ENCODE measurements at places on chromosomes 16 and 17.

- DNase-seq = no peak
Measured at GRCh38 chr16:84599521-84600202, 18.2 kb downstream of the COTL1 start.

GRCh38 chr16:80846680-80847079 lies 42.3 kb upstream of the CDYL2 start:
- no peak for DNase-seq

DNA sequence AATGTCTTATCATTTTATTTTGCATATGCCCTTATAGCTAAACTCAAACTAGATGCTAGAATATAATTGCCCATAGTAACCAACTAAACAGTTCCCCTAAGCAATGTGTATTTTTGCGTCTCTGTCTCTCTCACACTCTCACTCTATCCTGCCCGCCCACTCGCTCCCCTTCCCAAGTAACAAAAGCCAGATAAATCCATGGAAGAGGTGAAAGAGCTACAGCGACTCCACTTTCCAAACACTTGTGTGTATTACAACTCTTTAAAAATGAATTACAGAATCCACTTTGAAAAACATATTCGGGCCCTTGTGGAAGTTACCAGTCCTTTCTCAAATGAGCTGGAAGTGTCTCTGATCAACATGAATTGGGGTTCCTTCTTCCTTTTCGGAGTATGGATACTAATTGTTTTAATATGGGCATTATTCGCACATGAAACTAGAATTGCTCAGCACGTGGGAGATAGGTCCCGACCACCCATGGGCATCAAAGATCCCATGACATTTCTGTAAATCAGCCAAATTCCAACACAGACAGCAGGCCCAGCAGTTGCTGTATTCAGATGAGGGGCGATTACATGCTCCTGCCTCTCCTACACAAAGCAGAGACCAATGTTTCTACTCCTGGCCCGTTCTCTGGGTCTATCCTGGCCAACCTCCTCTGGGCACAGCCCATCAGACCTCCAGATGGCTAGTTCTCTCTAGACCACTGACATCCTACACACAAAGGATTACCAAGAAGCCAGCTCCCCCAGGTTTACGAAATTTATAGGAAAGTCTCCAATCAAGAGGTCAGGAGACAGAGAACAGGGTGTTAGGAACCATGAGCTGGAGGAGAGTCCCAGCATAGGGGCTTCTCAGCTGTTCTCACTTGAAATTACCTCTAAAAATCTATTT lies 121.5 kb downstream of the ZFHX3 start:
- peak; percentile 7 for DNase-seq

GRCh38 chr17:50261051-50261915 lies 13.0 kb upstream of the TMEM92 start:
- DNase-seq = peak; percentile 43

DNA sequence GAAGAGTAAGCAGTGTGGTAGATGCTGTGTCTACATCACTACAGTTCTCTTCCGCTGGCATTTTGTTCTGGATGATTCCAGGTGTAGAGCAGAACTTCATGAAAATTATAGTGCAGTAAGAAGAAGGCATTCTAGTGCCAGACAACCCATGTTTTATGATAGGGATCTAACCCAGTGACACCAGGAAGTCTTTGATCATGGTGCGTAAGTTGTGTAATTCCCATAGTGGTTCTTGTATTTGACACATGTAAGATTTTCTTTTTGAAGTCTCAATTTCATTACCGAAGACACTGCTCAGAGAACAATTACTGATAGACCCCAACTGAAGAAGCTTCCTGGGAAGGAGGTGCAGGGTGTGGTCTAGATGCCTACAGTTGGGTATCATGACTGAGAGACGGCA lies 356.9 kb downstream of the CA10 start:
- DNase-seq = no peak

GRCh38 chr16:88754912-88755744 lies 29.9 kb downstream of the PIEZO1 start:
- DNase-seq = no peak

DNA sequence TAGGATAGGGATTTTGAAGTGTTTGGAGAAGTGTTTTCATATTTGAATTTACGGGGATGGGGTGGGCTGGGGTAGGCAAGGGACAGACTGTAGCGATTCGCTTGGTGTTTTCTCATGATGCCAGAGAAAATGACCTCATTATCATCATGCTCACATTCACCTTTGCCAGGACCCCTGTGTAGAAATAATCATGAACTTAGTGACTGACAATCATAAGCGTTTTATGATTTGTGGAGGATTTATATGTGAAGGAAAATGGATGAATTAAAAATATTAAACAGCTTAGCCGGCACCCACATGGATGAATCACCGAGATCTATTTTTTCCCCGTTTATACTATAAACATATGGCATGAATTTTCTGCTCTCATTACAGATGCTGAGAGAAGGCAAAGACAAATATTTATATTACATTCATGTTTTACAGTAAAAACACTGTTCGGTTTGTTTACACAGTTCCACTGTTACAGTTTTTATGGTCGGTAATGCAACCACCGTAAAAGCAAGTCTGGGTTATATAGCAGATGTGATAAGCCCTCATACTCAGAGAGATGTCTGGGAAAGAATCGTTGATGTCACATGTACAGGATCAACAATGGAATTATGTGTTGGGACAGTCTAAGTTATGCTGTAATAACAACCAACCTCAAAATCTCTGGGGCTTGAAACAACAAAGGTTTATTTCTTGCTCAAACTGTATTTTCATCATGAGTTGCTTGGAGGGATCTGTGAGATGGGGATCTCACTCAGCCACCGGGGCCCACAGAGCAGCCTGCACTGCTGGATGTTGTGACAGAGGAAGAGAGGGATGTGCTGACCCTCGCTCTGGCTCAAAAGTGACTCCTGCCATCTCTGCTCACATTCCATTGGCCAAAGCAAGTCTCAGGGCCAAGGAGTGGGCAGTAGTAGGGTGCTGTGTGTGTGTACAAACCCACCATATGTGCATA lies 85.1 kb downstream of the WWOX start:
- no peak for DNase-seq

- no peak for DNase-seq
Measured at GRCh38 chr17:29504711-29505110, 62.1 kb downstream of the ABHD15 start.

- DNase-seq = no peak
Measured at GRCh38 chr17:6668727-6669425, 17.3 kb downstream of the C17orf100 start.

Data from RWPE2 (cell line).